Ovary (tissue), 10 donors: ENCODE measurements at places on chromosomes 3 and 15. TPM values are rescaled to one million over a fixed set of nuclear protein-coding genes. Genes with fewer than 3 reads are reported as not detected.

- no peak for DNase-seq
- H3K36me3 ChIP-seq: no peaks in the 10 kb centered on the region
- no peak overlapping the region for H3K4me3 ChIP-seq
- H3K27me3 ChIP-seq: no peaks in the 10 kb centered on the region
Measured at GRCh38 chr3:187966636-187967406, 187.1 kb upstream of the LPP start.

- H3K27me3 ChIP-seq: no peaks in the 10 kb centered on the region
- H3K36me3 ChIP-seq: no peaks in the 10 kb centered on the region
- no peak overlapping the region for H3K4me3 ChIP-seq
- no peak overlapping the region for H3K27ac ChIP-seq
Measured at GRCh38 chr3:146071632-146072031, 89.4 kb downstream of the PLOD2 start.

- H3K27me3 ChIP-seq: no peaks in the 10 kb centered on the region
- no peak overlapping the region for H3K27ac ChIP-seq
- no peak for DNase-seq
- no peak overlapping the region for H3K4me3 ChIP-seq
Measured at GRCh38 chr3:51796854-51797253, 17.8 kb upstream of the IQCF6 start.

DNA sequence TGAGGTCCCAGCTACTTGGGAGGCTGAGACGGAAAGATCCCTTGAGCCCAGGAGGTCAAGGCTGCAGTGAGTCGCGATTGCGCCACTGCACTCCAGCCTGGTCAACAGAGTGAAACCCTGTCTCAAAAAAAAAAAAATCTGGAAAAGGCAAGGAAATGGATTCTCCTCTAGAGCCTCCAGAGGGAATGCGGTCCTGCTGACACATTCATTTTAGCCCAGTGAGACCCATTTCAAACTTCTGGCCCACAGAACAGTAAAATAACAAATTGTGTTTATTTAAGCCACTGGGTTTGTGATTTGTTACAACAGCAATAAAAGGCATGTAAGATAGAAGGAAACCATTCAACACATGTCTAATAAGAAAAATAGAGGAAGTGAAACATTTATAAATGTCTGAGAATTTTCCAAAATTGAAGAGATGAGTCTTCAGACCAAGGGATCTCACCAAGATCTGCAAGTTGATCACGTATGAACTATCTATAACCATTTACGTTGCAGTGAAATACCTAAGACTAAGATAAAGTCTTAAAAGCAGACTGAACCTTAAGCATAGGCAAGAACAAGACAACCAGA is at the start of gene HTR3E:
TSS of gene HTR3E (plus strand) at position 254 of the 573 bp plus-strand sequence. CDS start 466 bp downstream, outside the sequence.
- no peaks in the 10 kb centered on the region for H3K36me3 ChIP-seq
- H3K27me3 ChIP-seq: no peaks in the 10 kb centered on the region
- H3K27ac ChIP-seq: no peak within 1 kb of the TSS
- DNase-seq: no peak
- H3K4me3 ChIP-seq: no peak within 1 kb of the TSS

DNA sequence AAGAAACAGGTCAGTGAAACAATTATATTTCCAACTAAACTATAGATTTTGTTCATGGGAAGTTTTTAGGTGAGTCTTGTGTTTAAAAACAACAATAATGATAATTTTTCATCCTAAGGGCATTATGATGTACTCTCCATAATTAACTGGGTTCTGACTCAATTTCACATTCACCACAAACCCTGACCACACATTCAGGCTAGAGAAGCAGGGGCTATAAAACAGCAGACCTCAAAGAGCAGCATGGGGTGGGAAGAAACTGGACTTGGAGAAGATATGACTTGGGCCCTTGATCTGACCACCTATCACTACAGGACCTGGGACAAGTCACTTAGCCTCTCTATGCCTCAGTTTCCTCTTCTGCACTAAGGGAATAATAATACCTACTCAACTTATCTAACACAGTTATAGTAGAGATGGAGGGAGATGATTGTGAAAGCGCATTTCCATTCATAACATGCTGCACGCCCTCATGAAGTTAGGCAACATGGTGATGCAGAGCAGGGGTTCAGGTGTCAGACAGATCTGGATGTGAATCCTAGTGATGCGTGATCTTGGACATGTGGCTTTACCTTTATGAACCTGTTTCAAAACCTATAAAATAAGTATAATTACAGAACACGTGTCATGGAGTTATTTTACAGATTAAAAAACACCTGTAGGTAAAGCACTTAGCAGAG is 63.0 kb upstream of the ACP3 start:
- DNase-seq: no peak
- no peaks in the 10 kb centered on the region for H3K36me3 ChIP-seq
- no peaks in the 10 kb centered on the region for H3K27me3 ChIP-seq
- H3K4me1 ChIP-seq: no peaks in the 10 kb centered on the region
- H3K27ac ChIP-seq: no peak overlapping the region
- no peak overlapping the region for H3K4me3 ChIP-seq

DNA sequence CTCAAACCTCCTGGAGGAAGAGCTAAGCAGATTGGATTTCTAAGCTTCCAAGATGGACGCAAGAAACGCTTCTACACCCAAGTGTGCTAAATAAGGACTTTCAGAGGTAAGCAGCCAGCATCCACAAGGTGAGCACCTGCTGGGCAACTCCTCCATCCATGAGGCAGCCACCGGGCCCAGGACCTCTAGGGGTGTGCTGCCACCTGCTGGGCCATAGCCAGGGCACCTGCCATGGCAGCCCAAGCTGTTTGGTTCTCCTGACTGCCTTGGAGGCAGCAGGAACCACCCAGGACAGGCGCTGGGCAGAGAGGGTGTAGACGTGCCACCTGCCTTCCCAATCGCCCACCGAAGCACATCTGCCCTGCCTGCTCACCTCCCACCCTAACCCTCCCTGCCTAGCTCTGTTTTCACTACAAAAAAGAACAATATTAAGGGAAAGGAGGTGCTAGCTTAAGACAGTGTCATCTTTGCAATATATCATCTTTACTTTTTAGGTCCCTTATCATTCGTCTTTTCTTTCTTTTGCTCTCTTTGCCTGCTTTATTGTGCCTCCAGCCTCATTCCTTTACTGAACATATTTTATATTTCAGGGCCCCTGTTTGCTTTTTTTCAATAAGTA is 12.9 kb downstream of the C15orf62 start:
- H3K27ac ChIP-seq: no peak overlapping the region
- H3K27me3 ChIP-seq: no peaks in the 10 kb centered on the region
- DNase-seq: no peak
- peaks cover 5% of the 10 kb centered on the region for H3K4me1 ChIP-seq
- H3K4me3 ChIP-seq: no peak overlapping the region

DNA sequence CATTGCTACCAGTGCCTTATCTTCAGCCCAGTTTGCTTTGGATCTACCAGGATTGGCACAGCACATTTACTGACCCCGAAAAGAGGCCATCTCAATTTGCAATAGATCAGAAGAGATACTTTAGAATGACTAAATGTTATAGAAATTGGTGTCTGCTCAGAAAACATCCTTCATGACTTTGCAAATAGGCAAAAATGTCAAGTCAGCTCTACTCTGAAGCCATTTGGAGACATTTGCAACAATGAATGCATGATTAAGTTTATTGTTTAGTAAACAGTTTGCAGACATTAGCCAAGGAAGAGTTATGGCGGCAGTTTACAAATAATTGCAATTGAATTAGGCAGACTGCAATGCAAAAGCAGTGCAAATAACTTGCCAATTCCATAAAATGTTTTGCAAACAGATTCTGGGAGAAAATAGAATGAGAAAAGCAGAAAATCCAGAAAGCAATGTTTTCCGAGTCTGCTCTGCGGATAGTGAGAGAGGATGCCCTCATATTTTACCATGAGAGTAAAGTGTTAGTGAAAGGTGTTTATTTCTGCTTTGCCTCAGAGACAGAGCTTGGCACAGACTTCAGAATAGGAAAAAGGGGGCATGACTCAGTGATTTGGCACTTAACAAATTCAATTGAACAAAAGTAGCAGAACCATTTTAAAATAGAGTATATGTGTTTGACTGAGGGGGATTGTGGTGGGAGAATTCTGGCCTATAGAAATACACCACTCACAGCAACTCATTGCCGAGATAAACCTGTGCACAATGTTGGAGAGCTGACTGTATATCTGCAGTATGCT is 334.9 kb upstream of the NR2F2 start:
- H3K36me3 ChIP-seq: no peaks in the 10 kb centered on the region
- H3K4me1 ChIP-seq: no peaks in the 10 kb centered on the region
- no peak overlapping the region for H3K27ac ChIP-seq
- no peak for DNase-seq
- H3K4me3 ChIP-seq: no peak overlapping the region

- H3K27me3 ChIP-seq: no peaks in the 10 kb centered on the region
- no peaks in the 10 kb centered on the region for H3K36me3 ChIP-seq
- H3K4me3 ChIP-seq: no peak overlapping the region
- no peak overlapping the region for H3K27ac ChIP-seq
- DNase-seq: no peak
Measured at GRCh38 chr3:122937745-122938144, 89.8 kb downstream of the SEMA5B start.

DNA sequence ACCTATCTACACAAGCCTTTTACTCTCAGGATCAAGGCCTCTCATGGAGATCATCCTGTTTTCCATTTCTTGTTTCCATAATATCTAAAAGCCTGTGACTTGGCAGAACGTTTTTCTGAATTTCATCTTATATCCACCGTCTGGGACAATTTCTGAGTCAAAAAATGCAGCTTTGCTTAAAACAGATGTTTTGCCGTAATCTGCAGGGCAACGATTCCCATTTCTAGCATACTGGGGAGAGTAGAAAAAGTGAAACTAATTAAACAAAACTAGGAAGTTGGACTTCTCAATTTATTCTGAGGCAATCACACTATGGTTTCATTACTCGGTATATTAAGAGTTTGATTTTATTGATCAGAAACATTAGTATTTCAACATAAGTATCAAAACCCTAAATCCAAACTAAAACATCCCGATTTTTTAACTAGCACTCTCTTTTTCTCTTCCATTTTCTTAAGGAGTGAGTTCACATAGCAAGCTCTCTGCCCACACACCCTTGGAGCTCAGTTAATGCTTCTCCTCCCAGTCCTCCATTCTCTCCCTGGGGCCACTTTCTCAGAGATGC is 33.6 kb downstream of the SPATA12 start:
- H3K36me3 ChIP-seq: no peaks in the 10 kb centered on the region
- peaks cover 8% of the 10 kb centered on the region for H3K4me1 ChIP-seq
- H3K27ac ChIP-seq: no peak overlapping the region

DNA sequence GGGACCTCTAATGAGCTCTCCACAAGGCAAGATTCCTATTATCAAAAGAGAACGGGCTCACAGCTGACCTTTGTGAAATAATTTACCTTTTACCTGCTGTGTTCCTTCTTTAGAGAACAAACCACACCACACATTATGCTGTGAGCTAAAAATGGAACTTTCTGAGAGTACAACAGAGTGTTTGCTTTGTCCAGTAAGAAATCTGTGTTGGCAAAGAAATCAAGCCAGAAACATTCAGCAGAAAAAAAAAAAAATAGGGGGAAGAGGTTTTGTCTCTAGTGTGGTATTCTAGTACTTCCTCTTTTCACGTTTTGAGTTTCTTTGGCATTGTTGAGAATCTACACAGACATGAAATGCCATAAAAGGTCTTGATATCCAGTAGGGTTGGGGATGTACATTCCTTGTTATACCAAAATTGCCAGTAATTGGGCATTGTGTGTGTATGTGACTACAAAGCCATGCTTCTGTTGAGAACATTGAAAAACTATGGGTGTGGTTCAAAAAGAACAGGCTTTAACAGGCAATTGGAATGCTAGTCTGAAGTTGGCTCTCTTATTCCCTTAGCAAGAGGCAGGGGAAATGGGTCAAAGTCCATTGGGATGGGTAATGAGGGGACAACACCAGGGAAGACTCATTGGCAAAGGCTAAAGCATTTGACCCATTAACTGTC is 273.5 kb downstream of the NEK10 start:
- DNase-seq: no peak
- no peaks in the 10 kb centered on the region for H3K27me3 ChIP-seq
- H3K27ac ChIP-seq: no peak overlapping the region
- H3K4me1 ChIP-seq: no peaks in the 10 kb centered on the region
- no peak overlapping the region for H3K4me3 ChIP-seq
- no peaks in the 10 kb centered on the region for H3K36me3 ChIP-seq

DNA sequence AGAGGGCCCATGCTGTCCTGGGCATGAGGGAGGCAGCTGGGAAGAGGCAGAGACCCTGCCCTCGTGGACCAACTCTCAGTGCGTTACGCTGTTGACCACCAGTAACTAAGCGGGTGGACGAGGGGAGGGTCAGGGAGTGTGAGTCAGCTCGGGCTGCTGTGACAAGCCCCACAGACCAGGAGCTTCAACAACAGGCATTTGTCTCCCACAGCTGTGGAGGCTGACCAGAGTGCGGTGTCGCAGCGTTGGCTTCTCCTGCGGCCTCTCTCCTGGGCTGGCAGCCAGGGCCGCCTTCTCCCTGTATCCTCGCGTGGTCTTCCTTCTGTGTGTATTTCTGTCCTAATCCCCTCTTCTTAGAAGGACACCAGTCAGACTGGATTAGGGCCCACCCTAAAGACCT is 13.0 kb downstream of the EFCC1 start:
- no peak for DNase-seq
- H3K4me3 ChIP-seq: no peak overlapping the region
- H3K27ac ChIP-seq: no peak overlapping the region

GRCh38 chr15:39127925-39128617 is 452.8 kb upstream of the THBS1 start:
- no peaks in the 10 kb centered on the region for H3K27me3 ChIP-seq
- no peak overlapping the region for H3K27ac ChIP-seq
- no peak for DNase-seq
- H3K36me3 ChIP-seq: no peaks in the 10 kb centered on the region
- no peak overlapping the region for H3K4me3 ChIP-seq

DNA sequence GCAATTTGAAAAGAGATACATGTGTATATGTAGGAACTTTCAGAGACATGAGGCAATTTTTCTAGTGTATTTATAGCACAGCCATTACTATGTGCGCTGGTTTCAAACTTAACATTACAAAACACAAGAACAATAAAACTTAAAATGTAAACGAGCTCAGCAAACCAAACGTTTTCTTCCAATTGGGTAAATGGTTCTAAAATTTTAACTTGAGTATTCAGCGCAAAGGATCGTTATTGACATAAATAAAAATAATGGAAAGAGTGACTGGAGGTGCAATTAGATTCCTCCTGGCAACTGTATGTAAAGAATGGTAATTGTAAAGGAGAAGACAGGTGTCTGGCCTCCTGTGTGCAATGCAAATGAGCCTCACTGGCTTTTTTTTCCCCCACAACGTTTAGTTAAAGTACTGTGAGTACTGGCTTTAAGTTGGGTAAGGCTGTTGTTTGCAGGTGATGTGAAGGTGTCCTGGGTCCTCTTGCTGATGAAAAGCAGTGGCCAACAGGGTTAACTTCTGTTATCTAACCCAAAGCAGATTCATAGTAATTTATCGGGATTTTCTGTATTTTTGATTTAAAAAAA is 14.1 kb upstream of the GADL1 start:
- DNase-seq: no peak
- no peaks in the 10 kb centered on the region for H3K36me3 ChIP-seq

Gene SACM1L
- 25.7 TPM for total RNA-seq

Gene NR2E3
- 0.69 TPM for total RNA-seq

Gene RASGRP1
- total RNA-seq: 4.1 TPM

Gene C3orf20
- total RNA-seq: not detected

Gene SLC9C1
- total RNA-seq: 0.35 TPM

Gene GOLGA8K
- total RNA-seq: 0.69 TPM
